Omental fat pad (tissue), 4 donors: ENCODE measurements at places on chromosomes 3 and 15. TPM values are rescaled to one million over a fixed set of nuclear protein-coding genes. Genes with fewer than 3 reads are reported as not detected.

Gene LDHAL6B
- total RNA-seq = not detected

Gene PLCB2
- 32.6 TPM for total RNA-seq

Gene CYP8B1
- 0.19 TPM for total RNA-seq

DNA sequence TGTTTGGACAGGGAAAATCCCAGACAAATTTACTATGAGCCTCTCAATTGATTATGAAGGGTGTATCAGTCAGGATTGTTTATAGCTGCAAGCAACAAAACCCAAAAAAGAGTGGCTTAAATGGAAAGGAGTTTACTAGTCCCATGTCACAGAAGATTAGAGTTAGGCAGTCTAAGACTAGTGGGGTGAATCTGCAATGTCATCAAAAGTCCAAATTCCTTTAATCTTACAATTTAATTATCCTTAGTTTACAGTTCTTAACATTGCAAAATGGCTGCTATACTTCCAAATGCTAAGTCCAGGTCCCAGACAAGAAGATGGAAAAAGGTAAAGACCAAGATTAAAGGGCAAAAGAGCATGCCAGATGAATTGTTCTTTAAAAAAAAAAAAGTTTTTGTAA, 143.6 kb downstream of the CD47 start:
- DNase-seq = no peak

DNA sequence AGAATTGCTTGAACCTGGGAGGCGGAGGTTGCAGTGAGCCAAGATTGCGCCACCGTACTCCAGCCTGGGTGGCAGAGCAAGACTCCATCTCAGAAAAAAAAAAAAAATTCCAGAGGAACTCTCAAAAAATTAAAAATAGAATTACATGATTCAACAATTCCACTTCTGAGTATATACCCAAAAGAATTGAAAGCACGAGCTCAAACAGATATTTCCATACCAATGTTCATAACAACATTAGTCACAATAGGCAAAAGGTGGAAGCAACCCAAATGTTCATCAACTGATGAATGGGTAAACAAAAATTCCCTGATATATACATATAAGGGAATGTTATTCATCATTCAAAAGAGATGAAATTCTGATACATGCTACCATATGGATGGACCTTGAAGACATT, 16.9 kb upstream of the MORF4L1 start:
- DNase-seq = no peak
